ENCODE measurements at places on chromosomes 7 and 10.

GRCh38 chr7:48250441-48250951, 79.2 kb downstream of the ABCA13 start:
- no peak for DNase-seq

DNA sequence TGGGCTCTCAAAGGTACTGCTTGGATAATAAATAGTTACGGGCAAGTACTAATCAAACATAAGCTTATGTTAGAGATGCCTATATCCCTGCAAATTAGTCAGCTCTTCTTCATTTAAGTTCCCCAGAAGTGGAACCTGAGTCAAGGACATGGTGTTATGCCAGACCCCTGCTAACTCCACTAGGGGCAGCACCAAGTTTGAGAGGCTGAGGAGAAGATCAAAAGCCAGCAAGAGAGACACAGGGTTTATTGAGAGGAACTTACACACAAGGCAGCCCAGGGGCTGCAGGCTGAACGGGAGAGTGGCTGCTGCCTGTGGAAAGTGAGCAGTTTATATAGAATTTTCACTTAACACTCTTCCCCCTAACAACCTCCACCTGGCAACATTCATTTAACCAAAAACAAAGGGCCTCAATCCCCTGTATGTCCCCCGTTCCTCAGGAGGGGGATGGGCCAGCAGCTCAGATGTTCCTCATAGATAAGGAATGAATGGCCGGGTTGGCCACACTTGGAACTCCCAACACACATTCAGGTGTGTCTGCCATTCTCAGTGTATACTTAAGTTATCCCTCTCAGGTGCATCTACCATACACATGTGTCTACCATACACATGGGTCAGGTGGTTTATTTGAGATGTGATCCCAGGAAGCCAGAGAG, 62.6 kb upstream of the GHITM start:
- DNase-seq: no peak

GRCh38 chr10:11687779-11688447, 54.3 kb upstream of the ECHDC3 start:
- DNase-seq: no peak

- no peak for DNase-seq
Observed at GRCh38 chr10:62377966-62378365, 3.8 kb downstream of the ZNF365 start.

DNA sequence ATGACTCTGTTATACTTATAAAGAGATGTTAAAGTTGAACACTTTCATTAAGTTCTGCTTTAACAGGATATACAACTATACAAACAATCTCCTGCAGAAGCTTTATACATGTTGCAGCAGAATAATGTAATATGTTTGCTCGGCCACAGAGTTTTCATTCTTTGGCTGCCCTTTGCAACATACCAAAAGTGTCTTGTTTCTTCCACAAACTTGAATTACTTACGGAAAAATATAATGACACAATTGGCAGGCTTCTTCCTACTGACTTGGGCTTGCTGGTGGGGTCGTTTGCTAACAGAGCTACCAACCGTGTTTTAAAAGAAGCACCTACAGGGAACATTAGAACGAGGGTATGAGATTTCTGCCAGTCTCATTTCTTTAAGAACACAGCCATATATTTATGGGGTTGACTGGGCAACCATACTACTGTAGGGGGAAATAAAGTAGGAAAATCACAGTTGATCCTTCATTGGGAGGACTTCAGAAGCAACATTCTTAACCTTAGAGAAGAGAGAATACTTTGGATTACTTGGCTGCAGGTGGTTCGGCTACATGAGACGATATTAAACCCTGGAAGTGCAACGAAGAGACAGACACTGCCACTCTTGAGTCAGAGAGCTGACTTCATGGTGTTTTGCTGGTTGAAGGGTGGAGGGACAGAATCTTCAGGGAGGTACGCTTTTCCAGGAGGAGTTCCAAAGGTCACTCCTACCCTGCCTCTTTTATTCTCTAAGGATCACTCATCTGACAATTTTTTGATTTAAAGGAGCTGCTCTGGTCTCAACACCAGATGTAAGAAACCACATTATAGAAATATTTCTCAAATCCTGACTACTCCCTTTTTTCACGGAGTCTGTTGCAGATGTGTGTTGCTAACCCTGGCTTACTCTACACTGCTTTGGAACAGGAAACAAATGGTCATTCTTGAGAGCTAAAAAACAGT, 123.9 kb downstream of the SEMA3C start:
- no peak for DNase-seq

- no peak for DNase-seq
Observed at GRCh38 chr7:66953044-66953427, 32.0 kb downstream of the TMEM248 start.
